ENCODE measurements at places on chromosomes 4 and X.

GRCh38 chrX:155966876-155967275 is 30.6 kb upstream of the IL9R start:
- DNase-seq: peak; percentile 3

- DNase-seq: no peak
Observed at GRCh38 chr4:36709991-36710390, 428.6 kb downstream of the DTHD1 start.

DNA sequence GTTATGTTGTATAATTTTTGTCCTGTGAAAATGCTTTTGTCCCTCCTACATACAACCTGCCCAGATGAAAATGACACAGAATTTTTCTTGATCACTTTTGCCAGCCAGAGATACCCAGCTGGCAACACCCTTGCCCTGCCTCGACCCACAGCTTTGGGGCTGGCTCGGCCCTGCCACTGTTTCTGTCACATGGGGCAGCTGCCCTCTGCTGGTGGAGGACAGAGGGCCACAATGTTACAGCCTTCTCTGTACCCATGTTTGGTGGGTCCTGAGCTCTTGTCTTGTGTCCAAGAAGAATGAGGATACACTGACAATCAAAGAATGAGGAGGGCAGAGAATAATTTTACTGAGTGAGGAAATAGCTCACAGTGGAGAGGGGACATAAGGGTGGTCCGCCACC is 31.1 kb downstream of the BMP15 start:
- DNase-seq: no peak

GRCh38 chr4:74534121-74534520 is 89.2 kb downstream of the AREG start:
- DNase-seq: no peak

DNA sequence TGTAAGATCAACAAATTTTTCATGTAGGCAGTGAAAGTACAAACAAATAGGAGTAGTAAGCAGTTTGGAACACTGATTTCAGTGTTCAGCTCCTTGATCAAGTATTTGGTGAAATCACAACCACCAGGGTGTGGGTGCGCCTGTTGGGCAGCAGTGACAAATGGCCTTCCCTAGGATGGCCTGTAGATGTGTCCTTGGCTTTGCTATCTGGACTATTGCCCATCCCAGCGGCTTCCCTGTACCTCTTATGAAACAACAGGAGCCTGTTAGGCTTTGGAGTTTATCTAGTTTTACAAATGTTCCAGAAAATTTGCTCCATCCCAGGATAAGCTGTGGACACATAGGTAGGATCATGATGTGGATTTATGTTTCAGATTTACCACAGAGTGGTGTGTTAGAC is 216.8 kb upstream of the FAT1 start:
- no peak for DNase-seq

- DNase-seq: no peak
Observed at GRCh38 chr4:146428298-146428697, 93.4 kb downstream of the SLC10A7 start.

DNA sequence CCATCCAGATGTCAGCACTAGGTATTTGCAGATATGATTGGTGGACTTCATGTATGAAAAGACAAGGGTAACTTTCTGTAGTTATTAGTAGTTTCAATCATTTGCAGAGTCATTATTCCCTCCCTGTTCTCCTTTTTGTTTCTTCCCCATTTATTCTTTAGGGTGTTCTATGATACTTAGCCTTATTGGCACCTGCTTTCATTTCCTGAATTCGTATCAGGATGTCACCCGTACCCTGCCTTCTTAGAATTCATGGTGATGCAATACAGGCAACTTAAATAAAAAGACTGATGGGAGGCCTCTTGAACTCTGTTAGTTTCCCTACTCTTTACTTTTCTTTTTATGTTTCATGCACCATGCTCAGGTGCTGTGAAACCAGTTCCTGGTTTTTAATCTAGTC is 24.2 kb downstream of the MAGED1 start:
- DNase-seq: no peak

- DNase-seq: no peak
Observed at GRCh38 chr4:40963897-40964478, 214.2 kb downstream of the NSUN7 start.

GRCh38 chr4:3108211-3108610 is 33.7 kb downstream of the HTT start:
- no peak for DNase-seq

- DNase-seq: peak; percentile 42
Observed at GRCh38 chr4:68447201-68447600, at the start of gene TMPRSS11E. TSS of gene TMPRSS11E (plus strand) at chr4:68447463. CDS start at chr4:68447513, 50 bp downstream.

- DNase-seq: no peak
Observed at GRCh38 chrX:7801711-7802110, 41.3 kb upstream of the VCX start.

DNA sequence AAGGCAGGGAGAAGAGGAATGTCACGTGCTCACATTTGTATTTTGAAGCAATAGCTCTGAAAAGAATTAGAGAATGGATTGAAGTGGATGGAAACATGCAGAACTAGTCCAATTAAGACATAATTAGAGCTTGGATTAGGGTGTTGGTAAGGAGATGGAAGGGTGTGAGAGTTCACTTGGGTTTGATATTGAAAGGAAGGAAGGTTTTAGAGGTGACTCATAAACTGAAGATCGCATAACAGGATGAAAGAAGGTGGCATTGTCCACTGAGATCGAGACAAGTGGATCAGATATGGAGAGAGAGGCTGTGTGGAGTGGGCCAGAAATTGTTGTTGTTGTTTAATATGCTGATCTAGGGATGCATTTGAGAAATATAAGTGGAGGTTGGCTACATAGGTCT is 244.0 kb upstream of the SMIM31 start:
- DNase-seq: no peak

GRCh38 chr4:74545448-74545847 is 100.5 kb downstream of the AREG start:
- no peak for DNase-seq

DNA sequence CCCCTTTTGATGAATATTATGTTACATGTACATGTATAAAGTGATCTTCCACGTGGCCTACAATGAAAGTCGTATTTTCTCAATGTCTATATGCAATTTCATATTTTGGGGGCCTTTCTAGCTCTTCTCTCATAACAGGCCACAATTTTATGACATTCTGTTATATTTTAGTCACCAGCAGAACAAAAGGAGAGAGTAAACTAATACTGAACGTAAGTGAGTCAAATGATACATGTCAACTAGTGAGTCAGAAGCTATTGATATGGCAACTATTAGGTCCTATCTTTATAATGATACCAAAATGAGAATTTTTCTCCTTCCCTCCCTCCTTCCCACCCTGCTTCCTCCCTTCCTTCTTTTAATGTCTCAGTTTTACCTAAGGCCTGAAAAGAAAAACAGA is 14.4 kb downstream of the GC start:
- no peak for DNase-seq

GRCh38 chr4:94531991-94532789 is 80.4 kb downstream of the PDLIM5 start:
- no peak for DNase-seq

- peak; percentile 8 for DNase-seq
Observed at GRCh38 chrX:74383611-74384010, 37.7 kb upstream of the SLC16A2 start.

DNA sequence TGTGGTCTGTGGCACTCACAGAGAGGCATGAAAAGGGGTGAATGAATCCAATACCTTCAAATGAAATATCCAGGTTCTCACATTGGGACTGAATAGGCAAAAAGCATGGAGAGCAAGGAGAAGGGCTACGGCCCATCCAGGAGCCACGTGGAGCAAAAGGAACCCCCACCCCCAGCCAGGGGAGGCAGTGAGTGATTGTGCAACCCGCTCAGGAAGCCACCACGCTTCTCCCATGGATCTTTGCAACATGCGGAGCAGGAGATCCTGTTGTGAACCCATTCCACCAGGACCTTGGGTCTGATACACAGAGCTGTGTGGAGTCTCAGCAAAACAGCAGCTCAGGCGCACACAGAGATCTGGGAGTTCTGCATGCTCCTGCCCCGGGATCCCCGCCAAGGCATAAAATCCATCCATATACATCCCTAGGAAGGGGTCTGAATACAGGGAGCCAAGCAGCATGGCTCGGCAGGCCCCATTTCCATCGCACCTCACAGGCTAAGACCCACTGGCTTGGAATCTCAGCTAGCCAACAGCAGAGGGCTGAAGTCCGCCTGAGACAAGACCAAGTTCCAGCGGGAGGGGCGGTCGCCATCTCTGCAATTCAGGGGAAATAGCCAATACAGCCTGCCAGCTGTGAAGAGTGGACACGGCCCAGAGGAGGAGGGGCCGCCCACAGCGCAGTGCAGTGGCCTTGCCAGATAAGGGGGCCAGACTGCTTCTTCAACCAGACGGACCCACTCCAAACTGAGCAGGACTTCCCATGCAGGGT is 80.2 kb downstream of the FGF16 start:
- DNase-seq: no peak

GRCh38 chr4:5018096-5018495 is 1.2 kb downstream of the CYTL1 start:
- no peak for DNase-seq

DNA sequence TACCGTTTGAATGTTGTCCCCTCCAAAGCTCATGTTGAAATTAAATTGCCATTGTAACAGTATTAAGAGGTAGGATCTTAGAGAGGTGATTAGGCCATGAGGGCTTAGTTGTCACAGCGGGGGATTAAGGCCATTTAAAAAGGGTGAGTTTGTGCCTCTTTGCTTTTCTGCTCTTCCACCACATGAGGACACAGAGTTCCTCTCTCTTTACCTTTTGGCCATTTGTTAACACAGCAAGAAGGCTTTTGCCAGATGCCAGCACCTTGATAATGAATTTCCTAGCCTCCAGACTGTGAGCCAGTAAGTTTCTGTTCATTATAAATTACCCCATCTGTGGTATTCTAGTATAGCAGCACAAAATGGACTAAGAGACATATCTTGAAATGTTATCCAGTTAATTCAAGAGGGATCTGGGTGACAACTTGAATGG is 7.8 kb upstream of the HERC3 start:
- DNase-seq: no peak
